ENCODE measurements at places on chromosomes 13 and 19.
A peak's percentile ranks its signal among the peaks of the same experiment; 100 is the strongest.

GRCh38 chr19:13164343-13165161 is 14.3 kb downstream of the IER2 start:
- peak; percentile 83 for DNase-seq

- no peak for DNase-seq
These were observed 656.1 kb downstream of the DACH1 start for GRCh38 chr13:71210861-71211260.

DNA sequence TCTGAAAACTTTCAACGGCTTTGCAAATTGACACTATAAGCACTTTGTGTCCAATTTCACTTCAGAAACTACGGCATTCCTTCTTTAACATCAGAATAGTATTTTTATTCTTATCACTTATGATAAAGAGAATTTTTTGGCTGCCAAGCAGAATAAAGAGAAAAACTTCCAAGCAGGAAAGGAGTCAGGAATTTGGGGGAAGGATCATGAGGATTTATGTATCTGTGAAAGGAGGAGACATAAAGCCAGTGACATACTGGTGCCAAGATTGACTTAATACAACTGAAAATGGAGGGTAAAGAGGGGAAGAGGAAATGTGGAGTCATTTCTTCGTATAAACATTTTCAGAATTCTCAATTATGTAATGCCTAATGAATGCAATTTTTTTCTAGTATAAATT is 94.7 kb downstream of the RBM26 start:
- no peak for DNase-seq

GRCh38 chr19:54297759-54298305 is 15.1 kb downstream of the LILRA5 start:
- no peak for DNase-seq

DNA sequence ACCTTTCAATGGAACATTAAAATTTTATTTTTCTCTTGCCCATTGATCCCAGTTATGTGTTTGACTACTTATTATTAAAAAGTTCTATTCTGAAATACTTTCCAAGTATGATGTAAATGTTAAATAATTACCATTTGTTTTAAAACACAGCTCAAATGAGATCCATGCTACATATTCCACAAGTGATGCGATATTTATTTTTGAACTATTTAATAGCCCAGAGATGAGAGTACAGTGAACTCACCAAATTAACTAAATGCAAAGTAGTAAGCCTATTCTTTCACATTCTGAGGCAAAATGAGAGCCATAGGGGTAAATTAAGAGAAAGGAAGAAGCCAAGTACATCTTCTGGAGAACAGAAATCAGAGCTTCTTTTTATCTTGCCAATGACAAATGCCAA is 1.2 kb upstream of the DCLK1 start:
- DNase-seq = no peak

- DNase-seq = peak; percentile 36
These were observed 2.8 kb downstream of the TMEM150B start for GRCh38 chr19:55322204-55322885.

DNA sequence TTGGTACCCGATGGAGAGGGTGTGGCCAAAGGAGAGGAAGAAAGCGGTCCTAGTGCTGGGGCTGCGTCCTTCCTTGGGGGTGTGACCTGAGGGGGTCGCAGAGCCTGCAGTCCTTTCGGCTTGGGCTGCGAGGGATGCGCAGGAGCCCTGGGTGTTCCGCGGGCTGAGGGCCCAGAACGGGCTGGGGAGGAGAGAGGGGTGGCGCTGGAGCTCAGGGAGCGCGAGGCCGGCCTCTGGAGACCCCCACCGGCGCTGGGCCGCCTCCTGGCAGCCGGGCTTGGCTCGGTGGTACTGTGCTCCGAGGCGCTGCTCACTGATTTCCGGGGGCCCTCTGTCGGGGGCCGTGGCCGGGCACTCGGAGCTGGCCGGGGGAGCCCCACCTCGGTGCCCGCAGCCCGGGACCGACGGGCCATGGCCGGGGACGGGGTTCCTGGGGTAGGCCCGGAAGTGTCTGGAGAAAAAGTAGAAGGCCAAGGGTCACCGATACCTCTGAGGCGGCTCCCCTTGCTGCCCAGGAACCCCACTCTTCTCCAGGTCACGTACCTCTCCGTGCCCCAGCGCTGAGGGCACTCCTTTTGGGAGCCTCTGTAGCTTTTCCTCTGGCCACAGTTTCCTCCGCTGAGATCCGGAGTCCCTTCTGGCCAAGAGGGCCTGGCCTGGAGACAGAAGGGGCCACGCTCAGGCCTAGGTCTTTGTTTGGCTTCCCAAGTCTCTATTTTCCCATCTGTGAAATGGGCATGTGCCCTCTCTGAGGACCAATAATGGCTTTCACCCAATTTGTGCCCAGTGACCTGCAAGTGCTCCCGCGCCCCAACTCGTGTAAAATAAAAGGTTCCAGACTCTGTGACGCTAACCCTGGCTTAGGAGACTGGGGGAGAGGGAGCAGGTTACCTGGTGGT is 1.6 kb downstream of the PRR36 start:
- peak; percentile 64 for DNase-seq

DNA sequence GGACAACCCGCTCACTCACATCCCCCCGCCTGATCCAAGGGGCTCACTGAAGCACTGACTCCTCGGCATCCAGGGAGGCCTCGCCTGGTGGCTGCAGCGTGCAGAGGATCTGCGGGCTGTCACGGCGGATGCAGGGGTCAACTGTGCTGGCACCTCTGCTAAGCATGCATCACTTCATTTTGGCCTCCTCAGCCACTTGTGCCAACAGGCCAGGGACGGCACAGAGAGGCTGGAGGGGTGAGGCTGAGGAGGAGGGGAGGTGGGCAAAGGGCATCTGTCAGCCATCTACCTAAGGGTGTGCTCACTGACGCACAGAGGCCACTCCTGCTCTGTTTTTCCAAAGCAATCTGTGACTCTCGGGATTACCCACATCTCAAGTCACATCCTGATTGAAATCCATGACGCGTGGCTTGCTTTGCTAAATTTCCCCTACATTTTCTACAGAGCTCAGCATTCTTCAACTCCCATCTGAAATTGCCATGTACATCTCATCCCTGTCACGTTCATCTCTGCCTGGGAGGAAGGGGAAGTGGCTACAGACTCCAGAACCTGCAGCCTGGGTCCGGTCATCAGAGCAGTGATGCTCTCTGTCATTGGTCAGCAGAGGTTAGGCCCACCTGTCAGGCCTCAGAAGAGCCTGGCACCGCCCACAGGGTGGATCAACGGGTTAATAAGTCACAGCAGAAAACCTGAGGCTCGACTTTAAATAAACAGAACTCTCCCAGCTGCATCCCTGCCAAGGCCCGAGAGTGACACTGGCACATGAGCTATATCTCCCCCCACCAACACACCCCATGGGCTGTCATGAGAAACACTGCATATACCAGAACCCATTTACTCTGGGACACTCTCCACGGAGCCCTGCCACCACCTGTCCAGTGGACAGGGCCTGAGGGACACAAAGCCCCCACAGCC is 17.6 kb downstream of the ELL start:
- DNase-seq = no peak

DNA sequence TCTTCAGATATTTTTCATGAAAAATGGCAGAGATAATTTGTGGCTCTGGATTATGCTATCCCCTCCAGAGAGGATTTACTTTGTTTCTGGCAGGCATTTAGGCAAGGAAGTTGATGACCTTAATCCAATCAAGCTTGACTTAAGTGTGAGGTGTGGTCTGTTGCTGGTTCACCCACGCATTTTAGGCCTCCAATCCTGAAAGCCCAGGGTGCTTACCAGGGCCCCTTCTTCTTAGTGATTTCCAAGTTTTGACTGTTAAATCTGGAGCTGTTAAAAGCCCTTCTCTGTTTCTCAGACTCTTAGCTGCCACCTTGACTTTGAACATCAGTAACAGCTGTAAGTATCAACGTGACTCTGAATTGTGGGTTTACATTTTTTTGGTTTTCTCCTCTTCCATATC is 161.8 kb downstream of the DNAJC15 start:
- no peak for DNase-seq

DNA sequence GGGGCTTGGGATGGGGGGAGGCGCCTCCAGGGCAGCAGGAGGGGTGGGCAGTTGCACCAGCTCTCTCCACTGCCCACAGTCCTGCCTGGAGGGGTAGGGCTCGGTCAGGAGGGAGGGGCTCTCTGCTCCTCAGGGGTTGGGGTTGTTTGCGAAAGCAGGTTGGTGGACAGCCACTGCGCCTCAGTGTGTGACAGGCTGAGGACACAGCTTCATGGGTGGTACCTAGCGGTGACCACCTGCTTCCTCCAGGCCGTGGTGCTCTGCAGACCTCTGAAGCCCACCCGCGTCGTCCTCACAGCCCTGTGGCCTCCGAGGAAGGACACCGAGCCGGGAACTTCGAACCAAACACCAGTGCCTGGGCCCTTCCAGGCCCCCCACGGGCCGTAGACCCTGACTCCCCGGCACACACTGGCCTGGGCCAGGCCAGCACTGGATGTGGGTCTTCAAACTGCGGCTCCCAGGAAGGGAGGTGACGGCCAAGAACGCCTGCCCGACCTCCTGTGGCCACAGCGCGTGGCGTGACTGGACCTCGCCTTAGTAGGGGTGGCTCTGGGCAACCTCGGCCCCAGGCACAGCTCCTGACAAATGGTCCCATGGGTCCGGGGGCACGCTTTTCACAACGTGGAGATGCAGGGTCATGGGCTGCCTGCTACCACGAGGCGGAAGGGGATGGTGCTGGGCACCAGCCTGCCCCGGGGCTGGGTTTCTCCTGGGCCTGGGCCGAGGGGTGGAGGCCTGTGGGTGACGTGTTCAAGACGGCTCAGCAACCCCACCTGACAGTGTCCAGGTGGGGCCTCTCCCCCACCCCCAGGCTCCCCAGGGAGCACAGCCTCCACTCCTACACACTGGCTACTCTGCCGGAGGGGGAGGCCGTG is 173.2 kb downstream of the KDM4B start:
- peak; percentile 83 for DNase-seq

DNA sequence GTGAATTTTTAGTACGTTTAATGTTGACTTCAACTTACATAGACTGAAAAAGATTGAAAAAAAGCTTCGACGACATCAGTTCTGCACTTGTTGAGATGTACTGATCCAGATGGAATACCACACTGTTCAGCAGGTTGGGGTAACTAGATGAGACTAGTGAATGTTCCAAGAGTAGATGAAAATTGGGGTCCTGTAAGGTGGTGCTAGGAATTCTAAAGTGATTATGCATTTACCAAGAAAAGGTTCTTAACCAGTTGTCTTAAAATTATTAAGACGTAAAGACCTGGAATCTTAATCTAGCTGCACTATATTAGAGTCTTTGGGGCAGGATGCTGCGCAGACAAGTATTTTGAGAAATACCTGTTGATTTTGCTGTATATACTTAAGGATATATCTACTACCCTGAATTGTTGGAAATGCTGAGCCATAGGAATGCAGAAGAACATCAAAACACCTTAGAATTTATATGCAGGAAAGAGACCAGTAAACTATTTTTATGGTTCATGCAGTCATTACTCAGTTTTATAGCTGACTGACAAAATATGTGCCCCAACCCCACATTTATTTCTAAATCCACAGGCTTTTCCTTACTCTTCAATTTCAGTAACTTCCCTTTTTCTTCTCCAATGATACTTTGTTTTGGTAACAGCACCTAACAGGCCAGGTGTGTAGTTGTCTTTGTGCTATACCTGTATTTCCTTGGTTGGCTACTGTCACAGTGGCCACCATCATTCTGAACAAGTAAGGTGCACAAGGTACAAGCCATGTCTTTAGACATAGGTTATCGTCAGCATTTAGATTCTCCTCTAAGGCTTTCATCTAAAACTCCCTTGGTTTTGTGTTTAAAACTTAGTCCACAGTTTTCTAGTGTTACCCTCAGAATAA is 8.6 kb downstream of the MIR17HG start:
- peak; percentile 19 for DNase-seq

DNA sequence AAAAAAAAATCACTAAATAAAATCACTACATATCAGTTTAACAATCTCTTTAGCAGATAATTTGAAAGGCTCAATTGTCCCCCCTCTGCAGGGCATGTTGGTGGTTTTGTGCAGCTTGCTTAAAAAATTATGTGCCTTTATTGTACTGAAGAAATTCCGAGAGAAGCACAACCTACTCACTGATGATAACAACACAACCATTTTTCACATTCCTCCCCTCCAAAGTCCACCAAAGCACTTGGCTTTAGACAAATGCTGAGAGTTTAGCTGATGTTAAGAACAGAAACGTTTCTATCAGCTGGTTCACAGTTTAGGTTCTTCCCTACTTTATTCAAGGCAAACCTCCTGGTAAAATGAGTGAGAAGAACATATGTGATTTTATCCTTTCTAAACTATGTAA is 923 bp downstream of the DOCK9 start:
- no peak for DNase-seq

- peak; percentile 93 for DNase-seq
These were observed 25.0 kb downstream of the SH3GL1 start for GRCh38 chr19:4375164-4376027.

- DNase-seq = peak; percentile 11
These were observed 94.5 kb downstream of the TDRD3 start for GRCh38 chr13:60491531-60491930.

DNA sequence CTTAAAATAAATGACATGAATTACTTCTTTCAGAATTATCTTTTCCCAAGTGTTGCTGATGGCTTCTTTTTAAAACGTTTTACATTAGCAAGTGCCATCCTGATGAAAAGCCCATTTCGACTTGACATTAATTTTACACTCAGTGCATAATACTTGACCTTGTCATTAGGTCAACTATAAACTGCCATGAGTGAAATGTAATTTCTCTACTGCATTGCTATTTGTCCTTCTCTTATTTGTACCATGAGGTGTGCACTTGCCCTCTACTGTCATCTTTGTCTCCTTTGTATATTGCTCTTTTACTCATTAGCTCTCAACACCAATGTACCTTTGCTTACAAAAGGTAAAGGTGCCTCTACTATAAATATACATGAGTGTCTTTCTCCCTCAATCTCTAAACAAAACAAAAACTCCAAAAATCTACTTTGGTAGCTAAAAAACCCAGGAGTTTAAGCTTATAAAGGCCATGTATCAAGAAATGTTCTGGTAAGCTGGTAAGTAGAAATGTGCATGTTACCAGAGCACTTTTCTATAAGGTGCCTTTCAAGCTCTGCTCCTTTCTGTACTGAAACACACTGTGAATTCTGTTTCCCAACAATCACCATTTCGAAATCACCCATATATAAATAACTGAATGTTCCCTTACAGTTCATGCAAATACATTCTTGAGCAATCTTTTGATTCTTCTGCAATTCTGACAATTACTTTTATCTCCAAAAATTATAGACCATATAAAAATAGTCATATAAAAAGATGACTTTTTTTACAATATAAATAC is 351.4 kb downstream of the SLITRK5 start:
- DNase-seq = no peak

GRCh38 chr19:33472226-33472625 is 49.4 kb downstream of the PEPD start:
- peak; percentile 79 for DNase-seq

DNA sequence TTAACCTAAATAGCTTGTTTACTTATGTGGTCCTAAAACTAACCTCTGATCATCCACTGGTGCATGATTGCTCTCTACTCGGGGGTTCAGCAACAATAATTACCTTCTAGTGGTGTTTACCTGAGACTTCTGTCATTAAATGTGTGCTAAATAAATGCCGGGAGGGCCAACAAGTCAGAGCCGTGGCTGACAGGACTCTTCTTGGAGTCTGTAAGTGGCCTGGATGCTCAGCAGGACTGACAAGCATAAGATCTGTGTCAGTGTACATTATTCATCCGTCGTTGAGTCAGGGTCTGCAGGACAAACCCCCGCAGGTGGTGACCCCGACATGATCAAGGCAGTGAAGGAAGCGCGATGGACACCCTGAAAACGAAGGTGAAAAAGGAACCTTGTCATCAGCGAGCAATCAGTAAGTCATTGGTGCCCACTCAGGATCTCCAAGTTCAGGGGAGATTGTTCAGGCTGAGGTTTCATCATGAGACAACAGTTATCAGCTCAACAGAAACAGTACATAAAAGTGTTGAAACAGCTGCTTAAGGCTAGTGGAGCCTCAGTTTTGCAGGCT is 1466.9 kb downstream of the UQCRFS1 start:
- DNase-seq = no peak
